ENCODE measurements at places on chromosomes 1 and 21. TPM values are rescaled to one million over a fixed set of nuclear protein-coding genes. Genes with fewer than 3 reads are reported as not detected.

DNA sequence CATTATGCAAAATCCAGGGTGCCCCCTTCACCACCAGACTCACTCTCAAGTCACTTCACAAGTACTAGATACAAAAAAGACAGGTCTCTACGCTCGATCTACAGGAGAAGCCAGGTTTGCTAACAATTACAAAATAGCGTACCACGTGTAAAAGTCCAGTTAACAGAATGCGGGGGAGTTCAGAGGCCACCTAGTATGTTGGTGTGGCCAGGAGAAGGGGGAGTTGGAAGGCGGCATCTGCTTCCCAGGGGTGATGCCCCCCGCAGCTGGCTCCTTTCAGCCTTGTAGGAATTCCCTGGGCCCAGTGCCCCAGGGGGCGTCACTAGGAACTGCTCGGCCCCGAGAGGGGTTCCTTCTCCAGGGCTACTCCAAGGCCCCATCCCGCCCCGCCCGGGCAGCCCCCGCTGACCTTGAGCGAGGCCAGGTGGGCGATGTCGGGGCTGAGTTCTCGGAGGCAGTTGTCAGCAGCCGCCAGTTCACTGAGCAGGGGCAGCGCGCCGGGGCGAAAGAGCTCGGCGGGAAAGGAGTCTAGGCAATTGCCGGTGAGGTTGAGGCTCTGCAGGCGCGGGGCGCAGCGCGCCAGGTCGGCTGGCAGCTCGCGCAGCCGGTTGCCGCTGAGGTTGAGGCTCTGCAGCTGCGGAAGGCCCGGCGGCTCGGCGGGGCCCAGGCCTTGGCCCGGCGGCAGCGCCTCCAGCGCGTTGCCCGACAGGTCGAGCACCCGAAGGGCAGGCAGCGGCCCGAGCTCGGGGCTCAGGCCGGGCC, 664 bp downstream of the LRRC47 start:
- peak overlapping the region; percentile 81 for H3K4me3 ChIP-seq
- 0 out of 2 replicates have a peak, but pooled peaks cover 3% of the 10 kb centered on the region for H3K27me3 ChIP-seq
- DNase-seq, result no peak

Gene AMPD1
- not detected for total RNA-seq

DNA sequence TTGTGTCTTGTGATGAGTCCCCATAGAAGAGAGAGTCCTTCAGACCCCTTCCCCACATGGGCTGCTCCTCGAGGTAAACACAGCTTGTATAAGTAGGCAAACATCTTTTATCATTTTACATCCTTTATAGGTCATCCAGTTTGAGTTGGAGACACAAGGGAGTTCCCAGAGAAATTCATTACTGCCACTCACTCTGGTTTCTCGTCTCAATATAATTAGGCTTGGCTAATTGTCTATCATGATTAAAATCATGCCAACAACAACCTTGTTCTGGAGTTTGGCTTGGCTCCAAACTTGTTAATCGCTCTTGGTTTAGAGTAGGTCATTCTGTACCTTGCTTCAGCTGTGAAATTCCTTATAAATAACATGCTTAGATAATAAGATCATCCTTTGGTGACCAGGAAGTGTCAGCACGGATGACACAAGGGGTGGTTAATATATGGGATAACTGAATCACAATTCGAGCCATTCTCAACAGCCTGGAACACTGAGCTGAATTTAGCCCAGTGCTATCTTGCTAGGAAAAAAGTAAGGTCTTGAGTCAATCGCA, 70.7 kb upstream of the DAB1 start:
- no peak overlapping the region for H3K27ac ChIP-seq
- H3K4me1 ChIP-seq, result no peaks in the 10 kb centered on the region
- no peaks in the 10 kb centered on the region for H3K36me3 ChIP-seq
- DNase-seq, result no peak
- peaks cover 25% of the 10 kb centered on the region for H3K27me3 ChIP-seq

GRCh38 chr1:168374566-168374965, 93.9 kb downstream of the TBX19 start:
- no peaks in the 10 kb centered on the region for H3K27me3 ChIP-seq
- H3K4me3 ChIP-seq, result no peak overlapping the region
- DNase-seq, result no peak
- H3K27ac ChIP-seq, result no peak overlapping the region

GRCh38 chr21:45957981-45958600, 23.5 kb upstream of the COL6A1 start:
- no peaks in the 10 kb centered on the region for H3K36me3 ChIP-seq
- no peak overlapping the region for H3K27ac ChIP-seq
- H3K4me3 ChIP-seq, result no peak overlapping the region
- H3K4me1 ChIP-seq, result no peaks in the 10 kb centered on the region
- no peak for DNase-seq

Gene ERICH3
- not detected for total RNA-seq

DNA sequence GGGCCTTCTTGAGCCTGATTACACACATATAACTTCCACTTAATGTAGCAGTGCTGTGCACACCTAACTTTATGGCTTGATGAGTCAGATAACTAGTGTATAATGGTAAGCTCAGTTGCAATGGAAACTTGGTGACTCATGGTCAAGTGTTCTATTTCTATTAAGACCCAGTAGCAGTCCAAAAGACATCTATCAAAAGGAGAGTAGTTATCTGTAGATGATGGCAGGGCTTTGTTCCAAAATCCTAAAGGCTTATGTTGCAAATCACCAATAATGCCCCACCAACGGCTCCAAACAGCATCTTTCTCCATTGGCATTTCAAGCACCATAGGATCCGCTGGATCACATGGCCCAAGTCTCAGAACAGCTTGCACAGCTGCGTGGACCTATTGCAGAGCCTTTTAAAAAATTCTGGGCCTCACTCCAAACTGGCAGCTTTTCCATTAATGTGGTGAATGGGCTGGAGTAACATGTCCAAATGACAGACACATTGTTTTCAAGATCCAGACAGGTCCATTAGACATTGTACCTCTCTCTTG, 566.8 kb upstream of the USP24 start:
- H3K27ac ChIP-seq, result no peak overlapping the region
- no peak for DNase-seq
- no peaks in the 10 kb centered on the region for H3K27me3 ChIP-seq

Gene LEPR
- 20.6 TPM for total RNA-seq

DNA sequence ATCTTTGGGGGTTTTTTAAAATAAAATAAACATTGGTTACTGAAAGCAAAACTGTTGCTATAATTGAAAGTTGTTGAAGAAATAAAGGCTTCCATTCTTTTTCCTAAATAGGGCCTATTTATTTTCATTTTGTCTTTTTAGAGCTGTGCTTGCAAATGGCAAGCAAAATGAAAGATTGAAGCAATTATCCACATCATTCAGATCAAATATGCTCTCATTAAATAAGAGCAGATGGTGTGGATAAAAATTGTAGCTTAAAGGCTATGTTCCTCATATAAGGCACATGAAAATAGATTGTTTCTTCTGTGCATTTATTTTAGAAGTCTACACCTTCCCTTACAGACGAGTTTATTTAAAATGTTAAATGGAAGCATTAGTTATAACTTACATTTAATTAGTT, 1317.7 kb downstream of the MRPL39 start:
- no peaks in the 10 kb centered on the region for H3K27me3 ChIP-seq
- no peak overlapping the region for H3K4me3 ChIP-seq
- no peaks in the 10 kb centered on the region for H3K4me1 ChIP-seq

GRCh38 chr1:202291001-202291400, 50.7 kb downstream of the UBE2T start:
- H3K4me3 ChIP-seq, result no peak overlapping the region
- peak; percentile 6 for DNase-seq
- H3K36me3 ChIP-seq, result no peaks in the 10 kb centered on the region
- peaks cover 15% of the 10 kb centered on the region for H3K4me1 ChIP-seq

GRCh38 chr1:24874056-24874455, 56.0 kb downstream of the RUNX3 start:
- no peak overlapping the region for H3K27ac ChIP-seq
- H3K4me3 ChIP-seq, result no peak overlapping the region
- no peaks in the 10 kb centered on the region for H3K36me3 ChIP-seq
- no peak for DNase-seq

DNA sequence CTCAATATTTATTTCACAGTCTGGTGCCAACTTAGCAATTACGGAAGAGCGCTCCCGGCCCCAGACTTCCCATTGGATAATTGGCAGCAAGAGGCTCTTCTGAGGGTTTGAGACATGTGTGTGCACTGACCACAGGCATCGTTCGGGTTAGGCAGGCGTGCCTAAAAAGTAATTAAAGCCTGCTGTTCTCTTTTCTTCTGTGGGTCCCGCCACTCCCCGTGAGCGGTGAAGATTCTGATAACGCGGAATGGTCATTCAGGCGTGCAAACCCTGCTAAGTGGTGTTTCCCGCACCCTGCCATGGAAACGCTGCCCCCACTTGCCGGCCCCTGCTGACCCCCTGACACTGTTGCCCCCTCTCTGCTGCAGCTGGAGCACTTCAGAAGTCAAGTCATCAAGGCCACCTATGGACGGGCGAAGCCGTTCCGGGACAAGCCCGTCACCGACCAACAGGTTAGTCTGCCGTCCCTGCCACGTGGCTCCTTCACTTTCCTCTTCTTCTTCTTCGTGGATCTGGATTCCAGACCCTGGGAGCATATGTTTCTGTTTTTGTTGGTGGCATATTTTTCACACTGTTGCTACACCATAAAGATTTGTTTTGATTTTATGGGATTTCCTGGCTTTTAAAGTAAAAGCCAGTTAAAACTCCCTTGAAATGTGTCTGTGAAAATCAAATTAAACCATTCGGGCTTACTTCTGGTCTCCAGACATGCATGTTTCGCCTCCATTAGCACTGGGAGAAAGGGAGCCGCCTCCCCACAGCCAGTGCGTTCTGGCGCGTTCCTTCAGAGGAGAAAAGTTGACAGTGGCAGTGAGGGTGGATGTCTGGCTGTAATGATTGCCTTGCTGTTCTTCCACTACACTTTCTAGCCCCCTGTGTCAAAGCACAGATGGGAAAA, 79.9 kb downstream of the FHAD1 start:
- H3K27ac ChIP-seq, result no peak overlapping the region
- H3K4me3 ChIP-seq, result no peak overlapping the region
- H3K27me3 ChIP-seq, result no peaks in the 10 kb centered on the region
- no peak for DNase-seq
- H3K4me1 ChIP-seq, result no peaks in the 10 kb centered on the region
- no peaks in the 10 kb centered on the region for H3K36me3 ChIP-seq

- no peaks in the 10 kb centered on the region for H3K4me1 ChIP-seq
- H3K27me3 ChIP-seq, result no peaks in the 10 kb centered on the region
- no peak for DNase-seq
- no peak overlapping the region for H3K4me3 ChIP-seq
Observed at GRCh38 chr21:31611445-31611844, 48.0 kb upstream of the SOD1 start.

GRCh38 chr1:200384818-200385390, 24.9 kb downstream of the ZNF281 start:
- H3K4me3 ChIP-seq, result no peak overlapping the region
- H3K36me3 ChIP-seq, result no peaks in the 10 kb centered on the region
- no peak for DNase-seq
- no peak overlapping the region for H3K27ac ChIP-seq
- no peaks in the 10 kb centered on the region for H3K27me3 ChIP-seq
- peaks cover 1% of the 10 kb centered on the region for H3K4me1 ChIP-seq

DNA sequence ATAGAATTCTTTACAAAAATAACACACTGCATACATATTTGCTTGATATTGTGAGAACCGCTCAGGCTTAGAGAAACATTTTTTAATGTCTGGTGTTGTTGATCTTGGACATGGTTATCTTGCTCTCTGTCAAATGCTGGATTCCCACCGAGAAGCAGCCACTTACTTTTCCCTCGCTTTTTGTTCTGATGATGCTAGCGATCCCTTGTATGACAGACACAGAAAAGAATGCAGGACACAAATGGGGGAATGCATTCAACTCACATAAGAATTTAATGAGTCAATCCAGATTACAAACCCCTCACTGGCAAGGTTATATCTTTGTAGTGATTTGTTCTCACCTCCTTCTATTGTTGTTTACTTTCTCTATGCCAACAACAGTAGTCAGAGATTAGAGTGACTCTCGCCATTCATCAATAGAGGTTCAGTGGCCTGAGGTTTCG, 76.8 kb upstream of the AKT3 start:
- H3K4me3 ChIP-seq, result no peak overlapping the region
- peaks cover 67% of the 10 kb centered on the region for H3K4me1 ChIP-seq
- peak overlapping the region; percentile 97 for H3K27ac ChIP-seq
- 0 out of 2 replicates have a peak, but pooled peaks cover 3% of the 10 kb centered on the region for H3K36me3 ChIP-seq
- DNase-seq, result peak; percentile 56

- no peak overlapping the region for H3K4me3 ChIP-seq
- no peak overlapping the region for H3K27ac ChIP-seq
- no peak for DNase-seq
- no peaks in the 10 kb centered on the region for H3K36me3 ChIP-seq
- H3K4me1 ChIP-seq, result no peaks in the 10 kb centered on the region
Observed at GRCh38 chr1:30153743-30154449, 569.5 kb downstream of the MATN1 start.

DNA sequence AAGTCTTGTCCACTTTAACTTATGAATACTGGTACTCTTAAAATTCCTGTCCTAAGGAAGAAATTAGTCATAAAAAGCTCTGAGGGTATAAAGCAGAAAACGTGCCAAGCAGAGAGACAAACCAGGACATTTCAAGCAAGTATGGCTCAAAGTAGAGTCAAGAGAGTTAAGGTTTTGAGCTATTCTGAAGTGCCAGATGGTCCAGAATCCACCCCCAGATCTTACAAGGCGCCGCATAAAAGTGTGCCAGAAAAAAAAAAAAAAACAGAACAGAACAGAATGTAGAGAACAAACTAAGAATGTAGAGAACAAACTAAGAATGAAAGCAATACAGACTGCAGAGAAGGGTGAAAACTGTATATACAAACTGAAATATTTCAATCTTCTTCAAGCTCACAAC, 12.5 kb downstream of the EPS15 start:
- peaks cover 15% of the 10 kb centered on the region for H3K4me1 ChIP-seq
- peaks cover 20% of the 10 kb centered on the region for H3K36me3 ChIP-seq
- H3K27me3 ChIP-seq, result no peaks in the 10 kb centered on the region

DNA sequence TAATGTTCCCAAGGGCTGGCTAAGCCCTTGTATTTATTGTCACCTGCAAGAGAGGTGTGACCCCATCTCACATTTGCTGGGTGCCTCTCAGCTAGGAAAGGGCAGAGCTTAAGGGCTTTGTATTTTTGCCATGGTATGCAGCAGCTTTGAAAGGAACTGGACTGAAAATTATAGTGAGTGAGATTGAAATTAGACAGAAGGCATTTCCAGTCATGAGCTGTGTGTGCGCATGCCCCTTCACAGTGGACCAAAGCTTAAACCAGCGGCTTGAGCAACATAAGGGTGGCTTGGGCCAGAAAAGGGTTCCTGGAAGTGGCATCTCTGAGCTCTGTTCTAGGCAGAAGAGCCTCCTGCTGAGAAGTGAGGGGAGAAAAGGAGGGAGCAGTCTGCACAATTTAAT, 19.8 kb downstream of the MYOG start:
- no peaks in the 10 kb centered on the region for H3K4me1 ChIP-seq
- no peaks in the 10 kb centered on the region for H3K27me3 ChIP-seq
- H3K27ac ChIP-seq, result no peak overlapping the region
- DNase-seq, result no peak

- no peaks in the 10 kb centered on the region for H3K4me1 ChIP-seq
- DNase-seq, result no peak
- H3K27me3 ChIP-seq, result no peaks in the 10 kb centered on the region
- H3K36me3 ChIP-seq, result no peaks in the 10 kb centered on the region
Observed at GRCh38 chr1:86324130-86324822, 71.8 kb downstream of the ODF2L start.

GRCh38 chr21:45262616-45263015, 25.1 kb downstream of the POFUT2 start:
- no peaks in the 10 kb centered on the region for H3K36me3 ChIP-seq
- DNase-seq, result no peak
- no peak overlapping the region for H3K27ac ChIP-seq
- H3K4me1 ChIP-seq, result no peaks in the 10 kb centered on the region
